ENCODE measurements at places on chromosomes 4 and X.
A peak's percentile ranks its signal among the peaks of the same experiment; 100 is the strongest.

GRCh38 chr4:7657545-7658297, 223.0 kb upstream of the PSAPL1 start:
- peak; percentile 9 for DNase-seq

DNA sequence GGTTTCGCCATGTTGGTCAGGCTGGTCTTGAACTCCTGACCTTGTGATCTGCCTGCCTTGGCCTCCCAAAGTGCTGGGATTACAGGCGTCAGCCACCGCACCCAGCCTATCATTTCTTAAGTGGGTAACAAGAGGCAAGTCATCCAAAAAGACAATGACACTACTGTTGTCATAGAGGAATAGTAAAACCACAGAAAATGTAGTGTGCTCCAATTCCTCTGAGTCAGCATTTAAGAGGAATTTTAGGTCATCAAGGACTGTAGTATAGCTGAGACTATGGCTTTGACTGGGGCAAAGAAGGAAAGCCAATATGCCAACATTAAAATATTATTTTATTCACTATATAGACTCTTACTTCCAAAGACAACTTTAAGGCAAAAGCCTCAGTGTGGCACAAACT, 48.4 kb downstream of the ATP8A1 start:
- DNase-seq = no peak

DNA sequence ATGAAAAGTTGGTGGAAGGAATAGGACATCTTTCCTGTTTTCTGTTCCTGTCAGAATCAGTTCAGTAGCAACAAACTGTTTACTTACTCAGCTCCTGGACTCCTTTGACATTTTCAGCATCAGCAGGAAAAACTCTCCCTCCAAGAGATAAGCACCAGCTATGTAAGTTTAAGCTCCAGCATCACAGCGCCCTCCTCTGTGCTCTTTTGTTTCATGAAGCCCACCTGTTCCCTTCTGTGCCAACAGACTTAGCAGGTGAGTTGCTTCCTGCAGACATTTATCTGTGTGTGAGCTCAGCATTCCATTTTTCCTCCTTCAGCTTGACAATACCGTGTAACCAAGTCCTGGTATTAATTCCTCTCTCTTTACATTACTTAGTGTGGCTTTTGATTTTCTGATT, 644.1 kb upstream of the AGA start:
- no peak for DNase-seq

DNA sequence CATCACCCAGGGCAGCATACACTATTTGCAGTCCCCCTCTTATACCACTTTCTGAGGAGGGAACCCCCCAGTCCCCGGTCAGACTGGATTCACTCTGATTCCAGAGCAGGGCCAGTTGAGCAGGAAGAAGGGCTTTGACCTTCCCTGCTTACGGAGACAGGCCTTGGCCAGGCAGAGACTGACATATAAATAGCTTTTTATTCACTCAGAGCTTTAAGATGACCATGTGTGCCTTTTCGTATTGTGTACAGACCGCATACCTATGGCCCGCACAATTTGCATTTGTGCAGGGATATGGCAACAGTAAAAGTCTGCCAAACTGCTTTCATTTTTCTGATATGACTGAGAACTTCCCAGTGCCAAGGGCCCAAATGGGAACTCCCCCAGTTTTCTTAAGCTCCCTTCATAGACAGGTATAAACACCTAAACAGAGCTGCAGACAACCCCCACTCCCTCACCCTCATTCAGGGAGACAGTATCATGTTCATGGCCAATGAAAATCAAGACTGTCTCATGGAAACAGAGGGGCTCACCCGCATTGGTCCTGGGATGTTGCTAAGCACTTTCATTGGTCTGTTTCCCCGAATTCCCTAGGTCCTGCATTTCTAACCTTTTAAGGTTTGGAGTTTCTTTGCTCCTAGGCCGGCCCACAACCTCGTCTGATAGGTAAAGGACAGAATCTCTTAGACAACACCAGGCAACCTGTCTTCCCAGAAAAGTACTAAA, 86.0 kb downstream of the RTL5 start:
- no peak for DNase-seq

GRCh38 chrX:154540897-154541535, 5.6 kb downstream of the G6PD start:
- no peak for DNase-seq

DNA sequence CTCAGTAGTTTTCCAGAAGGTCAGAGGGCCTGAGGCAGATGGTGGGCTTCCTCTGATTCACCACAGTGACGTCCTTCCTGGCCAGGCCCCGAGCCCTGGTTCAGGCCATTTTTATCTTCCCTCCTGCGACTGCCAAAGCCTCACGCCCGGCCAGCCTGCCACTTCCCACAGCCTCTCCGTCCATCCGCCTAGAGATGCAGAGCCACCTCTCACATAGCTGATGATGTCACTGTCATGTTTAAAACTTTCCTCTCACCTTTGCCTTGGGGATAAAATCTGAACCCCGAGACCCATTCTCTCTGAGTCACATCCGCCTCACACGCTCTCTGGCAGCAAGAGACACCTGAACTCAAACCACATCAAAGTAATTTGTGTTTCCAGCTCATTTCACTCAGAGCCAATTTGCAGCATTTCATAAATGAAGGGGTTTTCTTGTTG, 175.3 kb downstream of the QDPR start:
- DNase-seq = no peak

GRCh38 chrX:133846311-133846710, 139.1 kb downstream of the GPC3 start:
- no peak for DNase-seq

DNA sequence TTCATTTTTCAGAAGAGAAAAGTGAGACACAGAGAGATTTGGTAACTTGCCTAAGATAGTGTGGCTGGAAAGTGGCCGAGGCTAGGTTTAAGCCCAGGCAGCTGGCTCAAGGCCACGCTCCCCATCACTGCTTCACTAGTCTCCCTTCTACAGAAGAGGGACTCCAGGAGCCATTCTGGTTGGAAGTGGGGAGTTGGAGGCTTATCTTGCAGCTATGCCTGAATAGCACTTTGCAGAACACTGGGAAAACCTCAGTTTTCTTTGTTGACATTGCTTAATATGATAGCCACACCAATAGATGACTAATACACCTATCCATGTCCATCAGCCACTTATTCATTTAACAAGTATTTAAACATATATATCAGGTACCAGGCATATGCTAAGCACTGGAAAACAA, 18.5 kb downstream of the LRRC66 start:
- DNase-seq = no peak

- no peak for DNase-seq
Measured at GRCh38 chr4:626201-627091, 1.1 kb downstream of the PDE6B start.

- DNase-seq = peak; percentile 51
Measured at GRCh38 chrX:19886883-19887531, 393 bp downstream of the SH3KBP1 start.

DNA sequence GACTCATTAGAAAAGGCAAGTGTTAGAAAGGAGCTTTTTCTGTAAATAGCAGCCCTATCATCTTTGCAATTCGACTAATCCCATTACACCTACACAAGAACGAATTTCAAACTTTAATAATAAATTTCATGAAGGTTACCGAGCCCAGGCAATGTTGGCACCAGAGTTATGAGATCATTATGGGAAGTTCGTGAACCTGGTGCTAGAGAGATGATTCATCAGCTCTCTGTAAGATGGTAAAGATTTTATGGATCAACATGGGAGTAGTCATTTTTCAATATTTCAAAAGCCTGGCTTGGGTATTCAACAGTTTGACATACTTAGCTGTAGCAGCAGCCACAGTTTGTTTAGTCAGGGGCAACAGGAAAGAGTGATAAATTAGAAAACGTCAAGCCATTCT, 35.8 kb downstream of the AMELX start:
- DNase-seq = peak; percentile 47

DNA sequence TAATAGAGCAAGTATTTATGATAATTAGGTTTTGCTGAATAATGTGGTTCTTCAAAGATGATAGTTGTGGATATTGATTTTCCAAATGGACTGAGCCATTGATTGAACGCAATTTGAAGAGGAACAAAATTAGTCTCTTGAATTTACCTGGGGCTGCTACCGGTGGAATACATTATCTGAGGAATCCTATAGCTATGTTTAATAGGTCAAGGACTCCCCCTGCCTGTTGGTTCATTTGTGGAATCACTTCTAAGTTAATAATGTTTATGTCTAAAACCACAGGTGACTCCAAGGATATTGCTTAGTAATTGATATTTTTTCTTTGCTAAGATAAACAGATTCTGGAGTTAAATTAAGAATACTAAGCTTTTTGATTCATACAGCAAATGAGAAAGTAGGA, 576.0 kb upstream of the PABPC4L start:
- DNase-seq = no peak

- no peak for DNase-seq
Measured at GRCh38 chr4:142473218-142473959, 372.7 kb downstream of the INPP4B start.

GRCh38 chr4:79015411-79015810, 76.2 kb upstream of the PAQR3 start:
- no peak for DNase-seq

DNA sequence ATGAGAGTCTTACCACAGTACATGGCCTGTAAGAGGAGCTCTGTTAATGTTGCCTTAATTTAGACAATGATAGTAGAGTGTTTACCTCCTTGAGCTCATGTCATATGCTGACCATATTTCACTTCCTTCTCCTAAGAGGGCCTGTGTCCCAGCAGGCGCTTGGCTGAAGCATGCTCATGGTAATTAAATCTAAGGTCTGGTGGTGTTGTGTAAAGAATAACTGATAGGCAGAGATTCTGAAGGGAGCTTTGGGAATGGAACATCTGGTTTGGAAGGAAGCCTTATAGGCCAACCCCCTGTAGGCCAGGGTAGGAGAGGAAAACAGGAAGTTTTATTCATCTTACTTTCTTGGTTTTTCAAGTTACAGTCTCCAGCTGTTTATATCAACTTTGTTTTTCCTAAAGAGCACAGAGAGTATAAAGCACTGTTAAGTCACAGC, 300.2 kb downstream of the USP46 start:
- no peak for DNase-seq

DNA sequence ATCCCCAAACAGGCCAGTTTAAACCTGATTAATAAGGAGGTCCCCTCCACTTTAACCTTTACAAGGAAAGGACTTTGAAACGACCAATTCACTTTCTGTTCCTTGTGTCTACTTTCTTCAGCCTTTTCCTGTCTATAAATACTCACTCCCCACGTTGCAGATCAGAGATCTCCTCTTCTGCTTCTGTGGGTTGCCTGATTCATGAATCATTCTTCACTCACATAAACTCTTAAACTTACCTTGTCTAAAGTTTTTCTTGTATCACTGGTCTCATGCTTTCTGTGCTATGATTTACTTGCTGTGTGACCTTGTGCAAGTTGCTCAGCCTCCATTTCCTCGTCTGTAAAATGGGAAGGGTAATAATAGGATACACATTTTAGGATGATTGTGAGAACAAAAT, 236.1 kb downstream of the QDPR start:
- no peak for DNase-seq

DNA sequence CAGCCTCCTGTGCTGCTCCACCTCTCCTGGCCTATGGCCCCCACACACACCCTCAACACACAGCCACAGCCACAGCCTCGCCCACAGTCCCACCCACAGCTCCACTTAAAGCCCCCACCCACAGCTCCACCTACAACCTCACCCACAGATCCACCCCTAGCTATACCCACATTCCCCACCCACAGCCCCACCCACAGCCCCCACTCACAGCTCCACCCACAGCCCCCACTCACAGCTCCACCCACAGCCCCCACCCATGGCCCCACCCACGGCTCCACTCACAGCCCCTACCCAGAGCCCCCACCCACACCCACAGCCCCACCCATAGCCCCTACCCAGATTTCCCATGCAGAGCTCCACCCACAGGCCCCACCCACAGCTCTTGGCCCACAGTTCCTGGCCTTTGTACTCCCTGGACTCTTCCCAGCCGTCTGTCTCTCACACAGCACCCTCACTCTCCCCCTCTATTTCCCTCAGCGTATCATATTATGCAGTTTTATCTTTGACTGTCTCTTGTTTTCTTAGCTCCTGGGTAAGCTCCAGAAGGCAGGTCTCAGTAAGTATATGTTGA, 322.5 kb downstream of the EVC2 start:
- no peak for DNase-seq

DNA sequence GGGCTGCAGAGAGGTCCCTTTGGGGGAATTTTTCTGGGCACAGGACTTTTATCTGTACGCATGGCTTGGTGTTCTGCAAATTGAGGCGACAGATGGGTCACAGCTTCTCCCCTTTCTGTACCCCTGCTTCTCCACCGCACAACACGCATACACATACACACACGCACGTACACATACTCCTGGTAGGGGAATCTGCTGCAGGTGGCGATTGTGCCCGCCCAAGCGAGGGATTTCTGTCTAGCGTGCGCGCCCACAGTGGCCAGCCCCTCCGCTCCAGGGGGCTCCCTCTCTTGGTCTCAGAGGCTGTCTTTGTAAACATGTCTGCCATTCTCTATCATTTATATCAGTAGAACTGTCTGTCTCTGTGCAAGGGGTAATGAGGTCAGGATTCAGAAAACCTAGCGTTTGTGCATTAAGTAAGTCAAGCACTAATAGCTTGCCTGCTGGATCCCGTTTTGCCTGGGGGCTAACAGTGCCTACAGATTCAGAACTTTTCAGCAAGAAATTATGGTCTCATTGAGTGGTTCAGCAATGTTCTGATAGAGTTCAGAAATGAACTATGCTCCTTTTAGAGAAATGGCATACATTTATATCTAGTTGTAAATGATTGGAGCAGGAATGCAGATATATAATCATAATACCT, 2.2 kb downstream of the GRID2 start:
- DNase-seq = no peak

DNA sequence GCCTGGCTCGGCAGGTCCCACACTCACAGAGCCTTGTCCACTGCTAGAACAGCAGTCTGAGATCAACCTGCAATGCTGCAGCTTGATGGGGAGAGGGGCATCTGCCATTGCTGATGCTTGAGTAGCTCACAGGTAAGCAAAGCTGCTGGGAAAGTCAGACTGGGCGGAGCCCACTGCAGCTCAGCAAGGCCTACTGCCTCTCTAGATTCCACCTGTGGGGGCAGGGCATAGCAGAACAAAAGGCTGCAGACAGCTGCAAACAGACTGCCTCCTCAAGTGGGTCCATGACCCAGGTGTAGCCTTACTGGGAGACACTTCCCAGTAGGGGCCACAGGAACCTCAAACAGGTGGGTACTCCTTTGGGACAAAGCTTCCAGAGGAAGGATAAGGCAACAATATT, 110.6 kb upstream of the ADAMTS3 start:
- DNase-seq = no peak

DNA sequence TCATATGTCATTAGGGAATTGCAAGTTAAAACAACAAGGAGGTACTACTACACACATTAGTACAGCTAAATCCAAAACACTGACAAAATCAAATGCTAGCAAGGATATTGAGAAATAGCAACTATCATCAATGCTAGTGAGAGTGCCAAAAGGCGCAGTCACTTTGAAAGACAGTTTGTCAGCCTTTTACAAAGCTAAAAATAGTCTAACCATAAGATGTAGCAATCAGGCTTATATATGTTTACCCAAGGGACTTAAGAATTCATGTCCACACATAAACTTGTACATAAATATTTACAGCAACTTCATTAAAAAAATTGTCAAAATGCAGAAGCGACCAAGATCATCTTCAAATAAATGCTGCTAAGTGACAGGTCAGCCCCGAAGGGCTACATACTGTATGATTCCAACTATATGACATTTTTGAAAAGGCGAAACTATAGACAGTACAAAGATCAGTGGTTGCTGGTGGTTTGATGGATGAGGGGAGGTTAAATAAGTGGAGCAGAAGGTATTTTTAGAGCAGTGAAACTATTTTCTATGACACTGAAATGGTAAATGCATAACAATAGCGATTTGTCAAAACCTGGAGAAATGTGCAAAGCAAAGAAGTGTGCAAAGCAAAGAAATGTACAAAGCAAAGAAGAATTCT, 704.8 kb downstream of the ARAP2 start:
- no peak for DNase-seq

- peak; percentile 90 for DNase-seq
Measured at GRCh38 chr4:128468123-128468989, 180.7 kb upstream of the PGRMC2 start.

All from suppressor macrophage treated with lipopolysaccharide for 1 hour (primary cell).